T-helper 17 cell (primary cell): ENCODE measurements at places on chromosomes 5 and 9.

DNA sequence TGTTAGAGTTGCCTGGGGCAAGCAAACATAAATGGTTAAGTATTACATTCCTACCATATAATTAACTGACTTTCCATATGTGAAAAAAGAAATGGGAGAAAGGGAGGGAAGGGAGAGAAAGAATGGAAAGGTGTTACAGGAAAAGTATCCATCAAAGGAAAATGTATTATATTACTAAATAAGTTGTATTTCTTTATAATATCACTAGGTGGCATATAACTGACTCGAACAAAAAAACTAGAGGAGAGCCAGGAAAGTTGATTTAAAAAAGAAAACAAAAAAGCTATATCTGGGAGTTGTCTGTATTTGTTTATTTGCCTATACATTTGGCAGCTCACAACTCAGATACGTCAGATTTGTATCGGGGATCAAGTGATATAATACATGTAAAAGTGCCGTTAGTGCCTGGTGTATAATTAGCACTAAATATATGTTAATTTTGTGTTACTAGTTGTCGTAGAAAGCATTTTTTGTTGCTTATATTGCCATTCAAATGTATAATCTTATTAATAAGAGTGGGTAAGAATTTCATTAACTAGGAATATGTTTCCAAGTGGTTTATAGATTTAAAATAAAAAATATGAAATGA is 59.6 kb upstream of the ADAMTS19 start:
- H3K36me3 ChIP-seq: no peaks in the 10 kb centered on the region
- DNase-seq: no peak
- H3K27ac ChIP-seq: no peak overlapping the region
- H3K4me1 ChIP-seq: no peaks in the 10 kb centered on the region

GRCh38 chr9:97297889-97298288 is 9.6 kb upstream of the CCDC180 start:
- no peaks in the 10 kb centered on the region for H3K4me1 ChIP-seq
- H3K27ac ChIP-seq: no peak overlapping the region
- DNase-seq: no peak
- no peak overlapping the region for H3K4me3 ChIP-seq
- no peaks in the 10 kb centered on the region for H3K27me3 ChIP-seq

- no peaks in the 10 kb centered on the region for H3K27me3 ChIP-seq
- H3K4me3 ChIP-seq: no peak overlapping the region
- no peaks in the 10 kb centered on the region for H3K36me3 ChIP-seq
- no peak overlapping the region for H3K27ac ChIP-seq
Observed at GRCh38 chr5:15717001-15717400, 217.0 kb downstream of the FBXL7 start.

DNA sequence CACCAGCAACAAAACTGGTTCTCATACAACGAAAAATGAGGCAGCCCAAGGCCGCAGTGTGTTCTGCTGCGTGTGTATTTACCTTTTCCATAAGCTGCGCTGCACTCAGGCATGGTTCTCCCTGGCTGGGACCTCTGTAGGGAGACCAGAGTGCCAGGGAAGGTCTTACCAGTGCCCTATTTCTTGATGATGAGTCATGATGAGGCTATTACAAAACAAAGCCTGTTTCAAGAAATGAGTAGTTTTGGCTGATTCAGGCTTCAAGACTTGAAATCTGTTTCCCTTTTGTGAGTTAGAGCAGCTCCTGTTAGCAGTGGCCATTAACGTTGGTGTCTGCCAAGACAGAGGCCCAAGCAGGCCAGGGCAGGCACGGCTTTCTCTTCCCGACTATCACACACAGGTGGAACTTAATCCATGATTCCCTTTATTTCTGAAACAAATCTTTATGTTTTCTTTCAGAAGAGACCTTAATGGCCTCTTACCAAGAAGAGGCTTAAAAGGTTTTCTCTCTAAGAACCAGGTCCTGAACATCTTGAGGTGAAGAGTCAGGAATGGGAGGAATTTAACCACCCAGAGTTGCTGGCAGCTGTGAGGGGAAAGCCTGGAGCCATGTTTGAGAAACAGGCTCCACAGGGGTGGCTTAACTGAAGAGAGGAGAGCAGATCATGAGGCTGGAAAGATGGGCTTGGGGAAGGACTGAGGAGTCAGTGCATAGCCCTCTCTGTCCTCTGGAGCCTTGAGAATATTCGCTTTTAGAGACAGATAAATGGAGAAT is 41.4 kb upstream of the TIFAB start:
- DNase-seq: no peak
- peaks cover 2% of the 10 kb centered on the region for H3K36me3 ChIP-seq
- peaks cover 4% of the 10 kb centered on the region for H3K4me1 ChIP-seq
- H3K27me3 ChIP-seq: peaks cover 62% of the 10 kb centered on the region

- DNase-seq: no peak
- no peak overlapping the region for H3K4me3 ChIP-seq
- no peaks in the 10 kb centered on the region for H3K4me1 ChIP-seq
- H3K27me3 ChIP-seq: peaks cover 11% of the 10 kb centered on the region
- no peak overlapping the region for H3K27ac ChIP-seq
- H3K36me3 ChIP-seq: no peaks in the 10 kb centered on the region
Observed at GRCh38 chr9:86649913-86650312, 295.7 kb upstream of the TUT7 start.
